ENCODE measurements at places on chromosomes 7 and 10.

DNA sequence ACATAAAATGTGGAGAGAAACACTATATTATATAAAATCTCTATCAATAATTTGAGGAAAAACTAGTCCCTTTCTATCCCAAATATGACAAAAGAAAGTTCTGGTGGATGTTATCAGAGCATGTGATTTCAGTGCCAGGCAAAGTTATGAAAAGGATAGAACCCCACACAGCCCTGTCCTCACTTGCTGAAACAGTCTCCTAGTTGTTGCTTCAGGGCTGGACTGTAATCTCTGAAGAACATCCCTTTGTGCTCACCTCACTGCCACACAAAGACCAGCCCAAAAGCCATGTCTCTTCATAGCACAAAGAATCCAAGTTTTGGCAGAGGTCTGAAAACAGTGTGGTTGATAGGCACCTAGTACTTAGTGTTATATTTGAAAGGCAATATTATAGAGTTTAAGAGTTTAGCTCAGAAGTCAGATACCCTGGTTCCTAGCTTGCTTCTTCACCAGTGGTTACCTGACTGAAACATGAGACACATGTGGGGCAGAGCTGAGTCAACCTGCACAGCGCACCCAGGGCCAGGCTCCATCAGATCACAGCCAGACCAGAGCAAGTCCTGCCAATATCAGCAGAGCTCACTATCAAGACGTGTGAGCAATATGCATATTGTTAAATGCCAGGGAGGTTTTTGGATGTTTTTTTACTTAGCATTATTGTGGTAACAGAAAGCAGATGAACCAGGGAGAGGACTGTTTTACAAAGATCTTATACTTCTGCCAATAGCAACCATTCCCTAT is 25.0 kb downstream of the CYP3A7 start:
- DNase-seq = no peak

GRCh38 chr10:58666024-58666423 is 153.4 kb downstream of the BICC1 start:
- DNase-seq = no peak

GRCh38 chr7:73907554-73908122 is 46.7 kb downstream of the TMEM270 start:
- DNase-seq = no peak

GRCh38 chr7:7701527-7701926 is 16.9 kb downstream of the RPA3 start:
- DNase-seq = no peak

DNA sequence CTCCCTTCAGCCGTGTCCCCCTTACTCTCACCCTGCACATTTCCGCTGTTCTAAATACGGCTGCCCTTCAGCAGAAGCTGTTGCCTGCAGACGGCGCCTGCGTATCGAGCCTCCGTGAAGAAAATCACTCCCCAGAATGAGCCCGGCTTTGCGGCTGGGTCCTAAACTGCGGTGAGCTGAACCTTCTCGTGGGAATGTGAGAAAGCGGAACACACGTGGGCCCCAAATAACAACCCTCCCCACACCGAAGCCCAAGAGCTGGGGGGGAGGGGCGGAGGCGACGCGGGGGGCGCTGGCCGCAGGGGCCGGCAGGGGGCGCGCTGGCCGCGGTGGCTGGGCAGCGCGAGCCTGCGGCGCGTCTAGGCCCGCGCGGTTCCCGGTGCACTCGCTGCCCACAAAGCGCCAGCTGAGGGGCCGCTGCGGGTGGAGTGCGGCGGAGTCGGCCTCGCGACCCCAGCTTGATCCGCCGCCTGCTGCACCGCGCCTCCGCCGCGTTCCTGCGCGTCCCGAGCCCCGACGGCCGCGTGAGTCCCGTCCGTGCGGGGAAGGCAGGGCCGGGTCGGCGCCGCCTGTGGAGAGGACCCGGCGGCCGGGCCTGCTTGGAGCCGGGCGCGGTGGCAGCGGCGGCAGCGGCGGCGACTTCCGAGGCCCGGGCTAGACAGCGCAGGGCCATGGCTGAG is at the start of gene ZNF398:
Gene ZNF398, plus strand, starts transcription at position 382 of the 680 bp plus-strand sequence. Its CDS starts 290 bp downstream, at position 672.
- peak; percentile 57 for DNase-seq

DNA sequence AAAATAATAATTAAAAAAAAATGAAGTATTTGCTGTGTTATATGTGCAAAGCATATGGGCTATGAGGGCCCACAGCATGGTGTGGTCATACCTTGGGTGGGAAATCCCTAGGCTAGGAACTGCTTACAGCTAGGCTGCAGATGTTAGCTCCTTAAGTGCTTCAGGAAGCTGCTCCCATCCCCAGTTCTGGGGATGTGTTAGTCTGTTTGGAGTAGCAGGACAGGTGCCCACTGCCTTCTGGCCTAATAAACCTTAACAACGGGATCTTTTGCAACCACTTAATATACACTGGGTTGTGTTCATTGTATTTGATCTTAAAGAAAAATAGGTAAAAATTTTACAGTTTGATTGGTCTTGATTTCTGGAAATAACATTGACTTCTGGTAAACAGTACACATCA is 46.3 kb downstream of the HK1 start:
- DNase-seq = no peak
